ENCODE measurements at places on chromosomes 1 and 21.

DNA sequence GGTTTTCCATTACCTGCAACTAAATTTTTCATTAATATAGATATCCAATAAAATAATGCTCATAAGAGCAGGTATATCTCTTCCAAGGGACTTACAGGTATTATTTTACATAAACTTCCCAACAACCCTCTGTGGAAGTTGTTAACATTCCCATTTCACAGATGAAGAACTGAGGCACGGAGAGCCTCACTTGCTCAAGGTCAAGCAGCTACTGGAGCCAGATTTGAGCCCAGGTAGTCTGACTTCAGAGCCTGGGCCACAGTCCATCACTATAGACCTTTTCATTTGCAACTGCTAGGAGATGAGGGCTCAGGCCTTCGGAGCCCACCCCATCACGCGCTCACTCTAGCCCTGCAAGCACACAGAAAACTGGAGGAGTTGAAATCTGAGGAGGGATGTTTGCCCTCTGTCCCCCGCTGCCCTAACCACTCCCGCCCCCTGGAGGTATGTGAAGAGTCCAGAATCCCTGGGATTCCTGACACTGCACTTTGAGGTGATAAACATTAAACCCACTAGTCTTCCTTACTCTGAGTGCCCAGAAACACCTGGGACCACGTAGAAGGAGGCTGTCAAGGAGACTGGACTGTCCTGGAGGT is 11.7 kb upstream of the ALPL start:
- DNase-seq = no peak

DNA sequence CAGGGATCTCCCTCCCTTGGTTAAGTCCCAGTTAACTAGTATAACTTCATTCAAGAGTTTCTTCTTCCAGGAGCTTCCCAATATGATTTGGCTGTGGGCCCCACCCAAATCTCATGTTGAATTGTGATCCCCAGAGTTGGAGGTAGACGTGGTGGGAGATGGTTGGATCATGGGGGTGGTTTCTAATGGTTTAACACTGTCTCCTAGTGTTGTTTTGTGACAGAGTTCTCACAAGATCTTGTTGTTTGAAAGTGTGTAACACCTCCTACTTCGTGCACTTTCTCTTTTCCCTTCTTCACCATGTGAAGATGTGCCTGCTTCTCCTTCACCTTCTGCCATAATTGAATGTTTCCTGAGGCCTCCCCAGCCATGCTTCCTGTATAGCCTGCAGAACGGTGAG is 251.8 kb upstream of the FGGY start:
- no peak for DNase-seq

- DNase-seq = no peak
These were observed 82.5 kb upstream of the CNTN2 start for GRCh38 chr1:204960306-204961125.

DNA sequence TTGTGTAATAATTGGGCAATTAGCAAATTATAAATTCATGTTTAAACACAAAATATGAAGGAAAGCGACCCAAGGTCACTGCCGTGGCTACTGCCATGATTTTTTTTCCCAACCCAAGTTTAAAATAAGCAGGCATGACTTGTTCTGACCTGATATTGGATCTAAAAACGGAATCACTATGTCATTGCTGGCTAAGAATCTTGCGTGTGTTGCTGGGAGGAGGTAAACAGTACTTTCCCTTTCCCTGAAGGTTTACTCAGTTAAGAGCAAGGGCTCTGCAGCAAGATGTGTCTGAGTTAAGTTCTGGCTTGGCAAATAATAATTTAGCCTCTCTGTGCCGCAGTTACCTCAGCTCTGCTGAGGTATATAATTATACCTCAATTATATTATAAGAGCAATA is 125.7 kb upstream of the L1TD1 start:
- no peak for DNase-seq

- DNase-seq = no peak
These were observed 10.4 kb upstream of the BCAR3 start for GRCh38 chr1:93692026-93692425.

DNA sequence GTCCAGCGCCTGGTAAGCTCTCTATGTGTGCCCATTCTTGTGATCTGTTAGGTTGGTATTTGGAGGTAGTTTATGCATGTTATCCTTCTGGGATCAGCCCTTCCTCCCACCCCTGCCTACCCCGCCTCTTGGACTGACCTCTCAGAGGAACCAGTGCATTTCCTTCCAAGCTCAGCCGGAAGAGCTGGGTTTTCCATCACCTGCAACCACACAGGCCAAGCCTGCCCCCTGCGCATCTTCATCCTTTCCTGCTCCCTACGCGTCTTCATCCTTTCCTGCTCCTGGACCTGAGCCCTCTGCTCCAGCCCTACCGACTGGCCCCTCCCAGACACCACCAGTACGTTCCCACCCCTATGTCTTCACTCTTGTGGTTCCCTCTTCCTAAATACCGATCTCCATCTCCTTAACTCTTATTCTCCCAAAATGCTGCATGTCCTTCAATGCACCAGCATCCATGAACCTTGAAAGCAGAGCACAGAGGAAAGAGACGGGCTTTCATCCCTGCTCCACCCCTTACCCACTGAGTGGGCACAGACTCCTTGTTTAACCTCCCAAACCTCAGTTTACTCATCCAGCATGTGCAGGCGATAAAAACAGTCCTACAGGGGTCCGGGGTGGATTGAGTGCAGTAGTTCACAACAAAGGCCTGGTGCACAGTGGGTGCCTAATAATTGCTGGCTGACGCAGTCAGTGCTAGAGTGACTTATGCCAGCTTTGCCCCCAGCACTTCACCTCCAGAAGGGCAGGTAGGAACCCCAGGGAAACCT is 526.3 kb downstream of the MATN1 start:
- DNase-seq = no peak

- DNase-seq = no peak
These were observed 57.7 kb upstream of the ZC3H11B start for GRCh38 chr1:219670426-219671149.

GRCh38 chr1:37919277-37919676 is 27.6 kb downstream of the INPP5B start:
- DNase-seq = no peak

GRCh38 chr1:96538883-96539282 is 182.7 kb upstream of the PTBP2 start:
- no peak for DNase-seq

- no peak for DNase-seq
These were observed 178.8 kb downstream of the HHIPL2 start for GRCh38 chr1:222369148-222369547.

DNA sequence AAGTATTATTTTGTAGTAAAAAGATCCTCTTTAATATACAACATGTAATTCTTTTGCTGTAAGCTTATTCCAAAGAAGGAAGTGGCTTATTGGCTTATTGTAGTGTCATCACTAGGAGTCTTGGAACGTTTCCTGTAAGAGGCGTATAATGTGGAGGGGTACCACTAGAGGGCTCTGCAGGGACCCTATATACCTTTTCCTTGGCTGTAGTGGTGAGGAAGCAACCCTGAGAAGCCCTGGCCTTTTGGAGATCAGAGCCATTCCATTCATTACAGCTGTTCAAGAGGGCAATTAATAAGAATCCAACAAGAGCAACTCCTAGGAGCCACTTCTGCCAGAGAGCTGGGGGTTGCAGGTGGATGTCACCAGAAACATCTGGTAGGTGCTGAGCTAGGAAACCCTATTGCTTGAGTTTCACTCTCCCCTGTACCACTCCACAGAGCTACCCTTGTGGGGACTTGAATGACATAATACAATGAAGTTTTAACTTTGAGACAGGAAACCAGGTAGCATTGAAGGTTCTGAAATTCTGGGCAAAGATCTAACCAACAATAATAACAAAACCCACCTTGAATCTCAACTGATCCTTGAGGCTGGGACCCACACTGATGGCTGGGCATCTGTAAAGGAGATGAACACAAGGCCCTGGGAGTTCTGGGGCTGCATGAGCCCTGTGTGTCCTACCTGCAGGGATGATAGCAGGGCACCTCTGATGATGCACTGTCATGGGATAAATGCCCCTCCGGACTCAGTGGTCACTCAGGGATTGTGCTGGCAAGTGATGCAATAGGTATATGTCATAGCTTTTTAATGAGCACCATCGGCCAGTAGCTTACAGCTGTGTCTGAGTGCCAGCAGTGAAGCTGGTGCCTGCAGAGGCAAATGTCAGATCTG is 160.2 kb upstream of the COA6 start:
- peak; percentile 66 for DNase-seq

- no peak for DNase-seq
These were observed 7.1 kb upstream of the CDK18 start for GRCh38 chr1:205497351-205497750.

DNA sequence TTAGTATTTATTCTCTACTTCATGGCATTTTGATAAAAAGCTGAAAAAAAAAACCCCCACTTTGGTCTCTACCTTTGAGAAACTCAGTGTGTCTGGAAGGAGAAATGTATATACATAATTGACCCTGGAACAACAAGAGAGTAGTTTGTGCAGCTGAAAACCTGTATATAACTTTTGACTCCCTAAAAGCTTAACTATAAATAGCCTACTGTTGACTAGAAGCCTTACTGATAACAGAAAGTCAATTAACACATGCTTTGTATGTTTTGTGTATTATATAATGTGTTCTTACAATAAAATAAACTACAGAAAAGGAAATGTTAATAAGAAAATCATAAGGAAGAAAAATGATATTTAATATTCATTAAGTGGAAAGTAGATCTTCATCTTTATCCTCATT is 88.0 kb downstream of the NEK7 start:
- DNase-seq = no peak

DNA sequence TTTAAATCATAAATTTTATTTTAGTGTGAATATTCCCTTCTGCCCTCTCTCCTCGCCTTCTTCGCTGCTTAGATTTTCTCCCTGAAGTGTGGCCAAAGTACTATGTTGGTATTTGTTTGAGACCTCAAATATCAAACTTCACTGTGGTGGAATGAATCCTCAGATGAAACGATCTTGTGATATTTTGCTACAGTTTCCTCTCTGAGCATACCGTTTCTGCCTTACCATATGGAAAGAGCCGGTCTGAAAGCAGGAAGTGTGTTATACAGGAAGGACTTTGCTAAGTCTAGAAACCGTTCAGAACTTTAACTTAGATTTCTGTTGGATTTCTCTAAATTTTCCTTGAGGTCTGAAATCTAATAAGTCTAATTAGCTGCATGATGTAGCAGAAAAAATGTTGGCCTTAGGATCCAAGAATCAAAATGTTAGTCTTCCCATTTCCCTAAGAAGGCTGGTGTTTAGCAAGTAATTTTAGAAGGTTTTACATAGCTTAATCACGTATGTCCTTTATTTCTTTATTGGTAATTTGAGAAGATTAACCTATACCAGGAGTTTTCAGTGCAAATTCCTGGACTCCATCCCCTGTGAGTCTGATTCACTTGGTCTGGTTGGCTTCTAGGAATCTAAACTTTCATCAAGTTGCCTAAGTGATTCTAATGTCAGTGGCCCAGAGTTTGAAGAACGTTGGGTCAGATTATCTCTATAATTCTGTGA is 30.7 kb downstream of the SDCCAG8 start:
- DNase-seq = no peak

DNA sequence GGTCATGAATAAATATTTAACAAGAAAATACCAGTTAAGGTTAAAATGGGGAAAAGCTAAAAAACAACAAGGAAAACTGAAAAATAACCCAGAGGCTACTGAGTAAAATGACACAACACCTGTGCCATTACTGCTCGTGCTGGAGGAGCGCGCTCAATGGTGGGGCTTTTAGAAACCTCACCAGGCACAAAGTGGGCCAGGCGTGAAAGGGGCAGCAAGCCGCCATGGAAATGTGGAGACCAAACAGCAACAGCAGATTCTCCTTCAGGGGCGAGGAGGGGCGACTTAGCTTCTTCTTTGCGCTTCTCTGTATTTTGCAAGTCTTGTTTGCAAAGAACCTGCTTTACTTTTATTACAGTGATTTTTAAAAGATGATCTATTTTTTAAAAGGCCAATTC is 18.9 kb upstream of the SPATC1L start:
- DNase-seq = no peak

DNA sequence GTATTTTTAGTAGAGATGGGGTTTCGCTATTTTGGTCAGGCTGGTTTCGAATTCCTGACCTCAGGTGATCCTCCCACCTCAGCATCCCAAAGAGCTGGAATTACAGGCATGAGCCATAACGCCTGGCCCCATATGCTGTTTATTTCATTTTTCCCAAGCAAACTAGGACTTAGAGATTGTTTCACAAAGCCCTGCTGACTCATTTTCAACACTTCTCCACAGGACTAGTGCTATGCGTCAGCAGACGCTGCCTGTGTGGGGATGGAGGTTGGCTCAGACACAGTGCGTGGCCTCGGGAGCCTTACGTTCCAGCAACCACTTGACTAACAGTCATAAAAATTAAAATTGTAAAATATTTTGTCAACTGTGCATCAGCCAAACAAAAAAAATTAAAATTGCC is 22.7 kb downstream of the PKNOX1 start:
- no peak for DNase-seq

- DNase-seq = no peak
These were observed 2.2 kb downstream of the RNF19B start for GRCh38 chr1:32962248-32962896.

GRCh38 chr1:206664740-206665139 is 20.0 kb upstream of the MAPKAPK2 start:
- DNase-seq = no peak

- DNase-seq = no peak
These were observed 24.9 kb downstream of the SOAT1 start for GRCh38 chr1:179318491-179318890.

- DNase-seq = no peak
These were observed 52.6 kb downstream of the DESI2 start for GRCh38 chr1:244705261-244706234.

- no peak for DNase-seq
These were observed 60.8 kb upstream of the RALGPS2 start for GRCh38 chr1:178664278-178664677.

GRCh38 chr1:76939050-76939816 is 72.0 kb downstream of the ST6GALNAC5 start:
- no peak for DNase-seq

GRCh38 chr1:198598796-198599321 is 40.0 kb upstream of the PTPRC start:
- no peak for DNase-seq

DNA sequence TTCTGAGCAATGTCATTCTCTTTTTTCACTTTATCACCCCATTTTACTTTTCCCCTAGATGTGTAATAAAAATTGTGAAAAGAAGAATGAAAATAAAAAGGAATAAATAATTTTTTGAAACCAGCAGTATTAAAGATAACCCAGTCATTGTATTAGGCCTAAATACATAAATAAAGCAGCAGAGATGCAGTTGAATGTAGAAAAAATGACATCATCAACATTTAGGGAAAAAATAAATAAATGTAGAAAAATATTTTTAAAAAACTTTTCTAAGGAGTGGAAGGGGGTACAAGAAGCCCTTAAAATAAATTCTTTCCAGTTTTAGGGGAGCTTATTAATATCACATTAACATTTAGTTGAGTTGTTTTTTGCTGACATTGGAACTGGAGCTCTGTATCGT is 15.3 kb upstream of the ENAH start:
- DNase-seq = no peak

- no peak for DNase-seq
These were observed 26.5 kb downstream of the ACTA1 start for GRCh38 chr1:229407206-229408026.

Data from NT2/D1 (cell line).